ENCODE measurements at places on chromosomes 2 and 18.

GRCh38 chr2:71347517-71347916, 15.9 kb downstream of the ZNF638 start:
- DNase-seq, result no peak

- no peak for DNase-seq
Measured at GRCh38 chr2:112793449-112793978, 9.2 kb upstream of the IL1A start.

DNA sequence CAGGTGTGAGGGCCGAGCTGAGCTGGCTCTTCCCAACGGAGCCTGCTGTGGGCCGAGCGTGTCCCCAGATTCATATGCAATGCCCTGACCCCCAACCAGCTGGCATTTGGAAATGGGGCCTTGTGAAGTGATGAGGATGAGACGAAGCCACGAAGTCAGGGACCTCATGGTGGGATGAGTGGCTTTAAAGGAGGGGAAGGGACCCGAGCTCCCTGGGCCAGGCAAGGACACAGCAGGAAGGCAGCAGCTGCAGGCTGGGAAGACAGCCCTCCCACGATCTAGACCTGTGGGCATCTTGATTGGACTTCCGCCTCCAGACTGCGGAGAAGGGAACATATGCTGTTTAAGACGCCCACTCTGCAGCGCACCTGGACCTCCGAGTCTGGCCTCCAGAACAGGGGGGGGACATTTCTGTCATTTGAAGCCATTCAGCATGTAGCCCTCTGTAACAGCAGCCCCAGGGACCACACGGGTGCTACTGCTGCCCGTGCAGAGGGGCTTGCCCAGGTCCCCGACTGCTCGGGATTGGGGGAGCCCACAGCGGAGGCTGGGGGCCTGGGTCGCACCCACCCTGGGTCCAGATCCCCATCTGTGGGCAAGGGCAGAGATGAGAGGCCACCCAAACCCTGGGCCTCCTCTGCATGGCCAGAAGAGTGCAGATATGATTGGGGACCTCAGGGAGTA, 27.2 kb downstream of the KIF1A start:
- no peak for DNase-seq

DNA sequence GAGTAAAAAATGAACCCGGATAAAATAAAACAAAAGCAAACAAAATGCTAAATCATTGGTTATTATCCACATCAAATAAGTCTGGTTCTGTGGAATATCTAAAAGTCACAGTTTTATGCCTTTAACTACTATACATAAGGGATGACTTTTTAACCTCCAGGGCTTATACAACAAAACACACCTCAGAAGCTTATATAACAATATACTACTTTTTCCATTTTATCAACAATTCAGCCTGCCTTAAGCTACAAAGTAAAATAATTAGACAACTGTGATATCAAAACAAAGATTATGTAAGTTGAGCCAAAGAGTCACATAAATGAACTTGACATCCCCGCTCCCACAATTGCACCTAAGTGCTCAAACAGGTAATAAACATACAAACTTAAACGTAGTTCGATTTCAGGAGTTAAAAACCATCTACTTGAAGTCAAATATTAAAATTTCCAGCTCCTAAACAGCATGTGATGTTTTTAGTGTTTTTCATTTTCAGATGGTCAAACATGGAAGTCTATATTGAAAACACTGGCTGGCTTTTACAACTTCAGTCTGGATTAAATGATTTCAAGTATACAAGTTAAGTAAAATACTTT, 54.7 kb downstream of the ATIC start:
- no peak for DNase-seq

GRCh38 chr2:45117383-45117782, 108.1 kb upstream of the SIX2 start:
- DNase-seq, result no peak

GRCh38 chr18:7894592-7894991, 327.5 kb downstream of the PTPRM start:
- DNase-seq, result no peak

DNA sequence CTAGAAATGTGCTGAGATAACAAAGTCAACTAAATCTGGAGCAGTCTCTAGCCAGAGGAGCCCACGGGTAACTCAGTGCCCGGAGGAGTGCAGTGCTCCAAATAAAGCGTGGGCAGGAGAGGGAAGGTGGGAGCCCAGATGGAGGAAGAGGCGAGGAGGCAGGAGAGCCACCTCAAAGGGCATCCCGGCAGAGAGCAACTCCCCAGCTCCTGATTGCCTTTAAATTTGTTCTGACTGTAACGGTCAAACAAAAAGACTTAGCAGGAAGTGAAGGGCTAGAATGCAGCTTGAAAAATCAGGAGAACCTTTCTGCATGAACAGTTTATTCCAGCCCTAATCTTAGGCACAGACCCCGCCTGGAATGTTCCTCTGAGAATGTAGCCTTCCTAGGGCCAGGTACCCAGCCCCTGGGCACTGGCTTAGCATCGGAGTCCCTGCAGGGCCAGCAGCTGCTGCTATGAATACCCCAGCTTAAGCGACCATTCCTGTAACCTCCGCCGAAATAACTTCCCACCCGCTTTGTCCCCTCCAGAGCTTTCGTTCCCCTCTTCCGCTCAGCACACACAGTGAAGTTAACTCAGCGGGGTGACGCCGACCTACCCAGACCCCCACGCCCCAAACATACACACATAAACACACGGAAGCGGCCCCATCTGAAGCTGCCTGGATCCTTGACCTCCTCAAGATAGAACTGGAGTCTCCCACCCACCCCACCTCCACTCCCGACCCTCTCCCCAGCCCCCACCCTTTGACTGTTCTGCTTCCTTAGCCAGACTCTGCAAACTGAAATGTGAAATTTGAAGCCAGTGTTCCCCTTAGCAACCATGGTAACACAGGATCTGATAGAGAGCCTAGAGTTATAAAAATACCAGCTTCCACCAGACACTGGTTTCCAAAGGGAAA, 123.2 kb downstream of the SMAD7 start:
- DNase-seq, result peak; percentile 61

- DNase-seq, result peak; percentile 60
Measured at GRCh38 chr2:168247341-168248261, at the start of gene STK39. Gene STK39, minus strand, starts transcription at chr2:168247595. Its CDS starts 160 bp downstream, at chr2:168247435.

DNA sequence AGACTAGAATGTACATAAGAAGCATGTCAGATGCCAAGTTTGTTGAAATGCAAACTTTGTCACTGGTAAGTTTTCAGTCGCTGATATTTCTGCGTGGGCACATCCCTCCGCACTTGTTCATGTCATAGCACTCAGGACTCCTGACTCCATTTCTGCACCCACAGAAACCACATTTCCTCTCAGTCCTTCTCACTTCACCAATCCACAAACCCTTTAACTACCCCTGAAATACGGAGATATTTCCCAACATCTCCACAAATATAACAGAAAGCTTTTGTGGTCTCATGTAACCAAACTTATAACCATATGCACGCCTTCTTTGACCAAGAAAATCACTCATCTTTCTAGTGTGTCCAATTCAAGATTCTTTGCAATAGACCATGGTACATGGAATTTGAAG, 276.9 kb upstream of the ERBB4 start:
- no peak for DNase-seq

DNA sequence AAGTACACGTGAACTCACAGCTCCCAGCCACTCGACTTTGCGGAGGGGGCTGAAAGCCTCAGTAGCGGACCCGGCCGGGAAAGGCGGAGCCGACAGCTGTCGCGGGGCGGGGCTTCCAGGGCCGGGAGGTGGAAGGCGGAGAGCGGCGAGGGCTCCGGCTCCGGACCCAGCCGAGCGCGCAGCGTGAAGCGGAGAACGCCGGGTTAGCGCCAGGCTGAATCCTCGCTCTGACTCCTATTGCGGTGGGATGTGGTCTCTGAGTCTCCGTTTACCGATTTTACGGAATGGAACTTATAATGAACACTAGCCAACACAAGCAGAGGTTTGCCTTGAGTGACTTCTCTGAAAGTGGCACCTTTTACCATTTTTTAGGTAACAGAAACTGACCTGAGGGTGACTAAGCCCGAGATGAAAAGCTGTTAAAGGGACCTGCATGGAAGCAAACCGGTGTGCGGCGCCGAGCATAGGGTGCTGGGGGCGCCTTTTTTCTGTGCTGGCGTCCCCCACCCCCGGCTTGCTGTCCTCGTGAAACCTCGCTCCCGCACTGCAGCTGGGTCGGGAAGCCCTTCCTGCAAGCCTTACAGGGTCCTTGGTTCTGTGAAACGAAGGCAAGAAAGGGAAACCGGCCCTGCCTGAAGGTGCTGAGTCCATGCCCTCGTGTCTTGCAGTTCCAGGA, 72.9 kb downstream of the EN1 start:
- no peak for DNase-seq

DNA sequence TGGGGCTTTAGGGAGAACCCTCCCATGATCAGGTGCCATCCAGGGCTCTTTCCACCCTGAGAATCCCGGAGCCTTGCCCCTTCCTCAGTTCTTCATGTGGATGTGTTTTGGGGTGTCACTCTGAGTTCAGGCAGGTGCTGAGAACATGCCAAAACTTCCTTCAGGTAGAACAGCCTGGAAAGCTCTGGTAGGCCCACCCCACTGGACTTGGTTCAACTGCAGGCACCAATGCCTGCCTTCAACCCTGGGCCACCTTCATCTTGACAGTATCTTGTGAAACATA, 85.8 kb downstream of the EPAS1 start:
- no peak for DNase-seq

DNA sequence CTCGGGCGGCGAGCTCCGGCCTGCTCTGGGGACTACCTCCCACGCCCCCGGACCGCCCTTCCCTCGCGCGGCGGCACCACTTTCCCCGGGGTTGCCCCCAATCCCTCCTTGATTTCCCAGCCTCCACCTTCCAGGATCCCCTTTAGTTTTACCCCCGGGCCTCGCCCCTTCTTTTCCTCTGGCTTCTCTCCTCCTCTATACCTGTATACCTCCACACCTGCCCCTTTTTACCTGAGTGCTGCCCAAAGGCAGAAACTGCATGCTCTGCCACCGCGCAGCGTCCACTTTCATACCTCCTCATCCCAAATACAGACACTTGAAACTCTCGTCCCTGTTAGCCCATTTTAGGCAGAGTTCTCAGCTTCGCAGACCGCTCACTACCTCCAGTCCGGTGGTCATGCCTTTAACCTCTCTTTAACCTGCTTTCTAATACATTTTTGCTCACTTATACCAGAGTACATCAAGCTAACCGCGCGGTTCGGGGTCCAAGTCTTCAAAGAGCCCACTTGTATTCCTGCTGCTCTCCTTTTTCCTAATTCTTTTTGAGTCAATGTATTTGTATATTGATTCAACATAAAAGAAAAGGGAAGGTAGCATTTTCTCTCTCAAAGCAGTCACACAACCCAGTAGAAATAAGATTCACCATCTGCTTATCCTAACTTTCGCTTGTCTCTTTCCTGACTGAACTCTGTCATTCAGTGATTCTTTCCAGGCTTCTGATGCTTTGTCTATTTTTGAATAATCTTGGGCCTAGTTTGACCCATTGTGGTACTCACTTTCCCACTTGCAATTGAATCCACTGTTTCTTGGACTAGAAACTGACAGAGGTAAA, 901 bp downstream of the SPOPL start:
- DNase-seq, result peak; percentile 54

- DNase-seq, result no peak
Measured at GRCh38 chr2:72425996-72426395, 278.3 kb upstream of the CYP26B1 start.

GRCh38 chr2:9391961-9392720, 31.2 kb downstream of the ITGB1BP1 start:
- DNase-seq, result no peak

GRCh38 chr2:231290321-231291015, 92.0 kb downstream of the ARMC9 start:
- no peak for DNase-seq

- DNase-seq, result no peak
Measured at GRCh38 chr2:236351966-236352525, 87.8 kb upstream of the ASB18 start.

- no peak for DNase-seq
Measured at GRCh38 chr2:24586955-24587354, 95.9 kb downstream of the NCOA1 start.

GRCh38 chr18:59923539-59924196, 23.9 kb downstream of the PMAIP1 start:
- DNase-seq, result no peak

GRCh38 chr2:102422910-102423309, at the start of gene IL18RAP:
Gene IL18RAP, plus strand, starts transcription at chr2:102423160. Its CDS starts 118 bp downstream, at chr2:102423278.
- no peak for DNase-seq

- no peak for DNase-seq
Measured at GRCh38 chr2:232458661-232459418, 2.9 kb downstream of the ALPI start.

DNA sequence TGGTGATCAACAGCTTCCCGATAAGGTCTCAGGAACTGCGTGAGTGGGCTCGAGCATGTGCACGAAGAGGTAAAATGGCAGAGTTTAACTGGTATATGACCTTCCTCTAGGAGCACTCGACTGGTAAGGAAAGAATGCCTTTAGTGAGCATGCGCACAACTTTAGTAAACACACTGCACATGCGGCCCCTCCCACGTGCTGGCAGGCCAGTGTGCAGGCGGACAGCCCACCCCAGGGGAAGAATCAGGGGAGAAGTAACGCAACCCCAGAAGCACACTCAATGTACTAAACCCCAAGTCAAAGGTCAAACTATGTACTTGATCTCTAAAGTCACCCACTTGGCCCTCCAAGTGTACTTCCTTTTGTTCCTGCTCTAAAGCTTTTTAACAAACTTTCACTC, 28.7 kb upstream of the SLC25A52 start:
- DNase-seq, result no peak

DNA sequence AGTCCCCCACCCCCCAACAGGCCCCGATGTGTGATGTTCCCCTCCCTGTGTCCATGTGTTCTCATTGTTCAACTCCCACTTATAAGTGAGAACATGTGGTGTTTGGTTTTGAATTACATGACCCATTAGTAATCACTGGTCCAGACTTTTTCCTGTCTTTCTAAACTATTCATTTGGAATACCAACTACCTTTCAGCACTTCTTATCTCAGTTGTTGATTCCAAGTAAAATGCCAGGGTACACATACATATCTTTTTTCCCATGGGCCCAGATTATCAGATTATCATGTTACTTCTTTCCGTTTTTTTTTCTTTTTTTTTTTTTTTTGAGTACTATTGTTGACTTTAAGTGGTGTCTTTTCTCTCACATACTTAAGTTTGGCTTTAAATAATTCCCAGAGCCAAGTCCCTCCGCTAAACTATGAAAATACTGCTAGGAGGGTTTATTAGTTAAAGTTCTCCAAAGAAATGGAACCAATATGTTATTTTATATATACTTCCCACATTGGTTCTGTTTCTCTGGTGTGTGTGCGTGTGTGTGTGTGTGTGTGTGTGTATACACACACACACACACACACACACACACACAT, 389.3 kb downstream of the IRS1 start:
- no peak for DNase-seq

DNA sequence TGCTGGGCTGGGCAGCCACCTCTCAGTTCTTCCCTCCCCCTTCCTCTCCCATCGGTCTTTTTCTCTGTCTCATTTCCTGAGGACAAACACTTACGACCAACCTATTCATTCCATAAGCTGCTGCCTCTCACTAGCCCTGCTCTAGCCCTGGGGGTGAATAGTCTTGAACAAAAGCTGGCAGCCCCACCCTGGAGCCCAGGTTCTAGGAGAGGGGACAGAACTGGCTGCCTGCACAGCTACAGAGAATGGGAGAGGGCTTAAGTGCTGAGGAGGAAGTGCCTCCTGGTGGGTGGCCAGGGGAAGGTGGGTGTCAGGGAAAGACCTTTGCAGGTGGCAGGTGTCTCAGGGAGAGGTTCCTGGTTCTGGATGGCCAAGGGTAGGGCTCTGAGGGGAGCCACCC, 22.8 kb downstream of the ANO7 start:
- DNase-seq, result no peak

GRCh38 chr18:7814754-7815315, 247.7 kb downstream of the PTPRM start:
- no peak for DNase-seq

GRCh38 chr2:168566974-168567665, 111.0 kb downstream of the CERS6 start:
- no peak for DNase-seq

Measured in cerebellar cortex (tissue), 1 donor.